Activated CD4-positive, CD25-positive, alpha-beta regulatory T cell (primary cell): ENCODE measurements at places on chromosomes 12 and 14.
A peak's percentile ranks its signal among the peaks of the same experiment; 100 is the strongest.

DNA sequence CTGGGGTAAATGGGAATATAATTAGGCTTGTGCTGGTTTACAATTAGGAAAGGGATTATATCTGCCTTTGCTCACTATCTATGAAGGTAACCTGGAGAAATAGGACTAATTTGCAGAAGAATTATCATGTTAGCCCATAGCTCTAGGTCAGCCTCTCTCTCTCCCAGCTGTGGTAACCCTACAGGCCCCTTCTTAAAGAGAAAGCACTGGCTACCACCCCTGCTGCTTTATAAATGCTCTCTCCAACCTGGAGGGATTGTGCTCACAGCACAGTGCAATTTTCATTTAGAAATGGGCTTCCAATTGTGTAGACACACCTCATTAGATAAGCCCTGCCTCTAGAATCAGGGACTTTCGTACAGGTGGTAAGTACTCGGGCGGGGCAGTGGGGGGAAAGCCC, 22.7 kb upstream of the MGST1 start:
- DNase-seq, result no peak

GRCh38 chr14:103372552-103373304, 12.5 kb upstream of the MARK3 start:
- no peak for DNase-seq

- no peak for DNase-seq
These were observed 18.1 kb downstream of the CLEC2B start for GRCh38 chr12:9851050-9851449.

DNA sequence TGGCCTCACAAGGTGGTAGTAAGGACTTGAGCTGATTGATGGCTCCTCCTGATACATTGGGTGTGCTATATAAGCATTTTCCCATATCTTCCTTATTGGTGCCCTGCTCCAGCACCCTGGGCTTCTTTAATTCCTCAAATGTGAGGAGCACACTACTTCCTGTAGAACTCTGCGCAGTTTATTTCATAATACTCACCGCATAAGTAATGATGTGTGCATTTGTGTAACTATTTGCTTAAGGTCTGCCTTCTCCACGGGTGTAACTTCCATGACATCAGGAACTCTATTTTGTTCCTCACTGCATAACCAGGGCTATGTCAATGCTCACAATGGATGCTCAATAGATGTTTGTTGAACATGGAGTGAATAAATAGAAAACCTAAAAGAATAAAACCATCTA, 392.2 kb downstream of the SEC23A start:
- no peak for DNase-seq

GRCh38 chr12:103495469-103496456, at the start of gene C12orf42:
Gene C12orf42, minus strand, starts transcription at chr12:103495968. Its CDS starts 17,542 bp downstream, at chr12:103478426.
- peak; percentile 53 for DNase-seq

- DNase-seq, result no peak
These were observed 181.0 kb upstream of the RGS6 start for GRCh38 chr14:71751264-71751663.

GRCh38 chr12:101777485-101777884, 38.2 kb upstream of the SYCP3 start:
- no peak for DNase-seq

DNA sequence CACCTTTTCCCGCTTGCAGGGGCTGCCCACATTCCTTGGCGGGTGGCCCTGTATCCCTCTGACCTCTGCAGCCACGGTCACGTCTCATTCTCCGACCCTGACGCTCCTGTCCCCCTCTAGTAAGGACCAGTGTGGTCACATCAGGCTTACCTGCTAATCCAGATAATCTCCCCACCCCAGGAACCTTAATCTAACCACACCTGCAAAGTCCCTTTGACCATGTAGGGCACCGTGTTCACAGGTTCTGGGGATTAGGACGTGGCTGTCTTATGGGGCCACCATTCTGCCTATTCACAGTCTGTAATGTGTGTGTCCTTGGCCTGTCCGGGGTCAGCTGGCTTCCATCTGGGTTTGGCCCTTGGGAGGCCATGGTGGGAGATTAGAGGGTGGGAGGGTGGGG, 368.9 kb downstream of the AACS start:
- DNase-seq, result no peak

DNA sequence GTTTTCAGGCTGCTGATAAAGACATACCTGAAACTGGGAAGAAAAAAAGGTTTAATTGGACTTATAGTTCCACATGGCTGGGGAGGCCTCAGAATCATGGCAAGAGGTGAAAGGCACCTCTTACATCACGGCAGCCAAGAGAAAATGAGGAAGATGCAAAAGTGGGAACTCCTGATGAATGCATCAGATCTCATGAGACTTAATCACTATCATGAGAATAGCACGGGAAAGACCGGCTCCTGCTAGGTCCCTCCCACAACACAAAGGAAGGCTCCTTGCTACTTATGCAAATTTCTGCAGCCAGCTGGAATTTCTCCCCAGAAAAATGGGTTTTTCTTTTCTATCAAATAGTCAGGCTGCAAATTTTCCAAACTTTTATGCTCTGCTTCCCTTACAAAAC, 174.1 kb upstream of the RMST start:
- no peak for DNase-seq

DNA sequence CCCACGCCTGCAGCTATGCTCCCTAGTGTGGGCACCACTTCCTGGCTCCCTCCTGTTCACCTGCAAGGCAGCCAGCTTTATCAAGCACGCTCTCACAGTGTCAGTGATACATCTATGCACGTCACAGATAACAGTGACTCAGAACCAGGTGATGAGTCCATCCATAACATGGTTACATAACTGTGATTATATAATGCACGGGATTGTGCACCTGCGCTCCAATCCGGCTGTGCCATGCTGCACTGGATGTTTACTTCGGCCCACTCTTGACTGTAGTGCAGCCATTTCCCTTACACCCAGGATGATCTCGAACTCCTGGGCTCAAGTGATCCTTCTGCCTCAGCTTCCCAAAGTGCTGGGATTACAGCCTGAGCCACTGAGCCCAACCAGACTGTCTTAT, 38.4 kb upstream of the CEP83 start:
- no peak for DNase-seq

GRCh38 chr12:69428351-69429073, 41.7 kb upstream of the FRS2 start:
- no peak for DNase-seq

GRCh38 chr14:96832351-96832750, 35.2 kb downstream of the VRK1 start:
- DNase-seq, result no peak

DNA sequence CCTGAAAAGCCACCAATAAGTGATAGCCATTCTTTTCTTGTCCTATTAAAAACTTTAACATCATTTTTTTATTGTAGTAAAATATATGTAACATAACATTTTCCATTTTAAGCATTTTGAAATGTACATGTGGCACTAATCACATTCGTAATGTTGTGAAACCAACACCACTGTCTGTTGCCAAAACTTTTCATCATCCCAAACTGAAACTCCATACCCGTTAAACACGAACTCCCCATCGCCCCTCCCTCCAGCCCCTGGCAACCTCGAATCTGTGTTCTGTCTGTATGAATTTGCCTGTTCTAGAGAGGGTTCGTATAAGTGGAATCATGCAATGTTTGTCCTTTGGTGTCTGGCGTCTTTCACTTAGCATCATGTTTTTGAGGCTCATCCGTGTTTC, 75.9 kb downstream of the CCDC92 start:
- DNase-seq, result no peak

GRCh38 chr14:99095369-99095768, 176.6 kb downstream of the BCL11B start:
- DNase-seq, result no peak

DNA sequence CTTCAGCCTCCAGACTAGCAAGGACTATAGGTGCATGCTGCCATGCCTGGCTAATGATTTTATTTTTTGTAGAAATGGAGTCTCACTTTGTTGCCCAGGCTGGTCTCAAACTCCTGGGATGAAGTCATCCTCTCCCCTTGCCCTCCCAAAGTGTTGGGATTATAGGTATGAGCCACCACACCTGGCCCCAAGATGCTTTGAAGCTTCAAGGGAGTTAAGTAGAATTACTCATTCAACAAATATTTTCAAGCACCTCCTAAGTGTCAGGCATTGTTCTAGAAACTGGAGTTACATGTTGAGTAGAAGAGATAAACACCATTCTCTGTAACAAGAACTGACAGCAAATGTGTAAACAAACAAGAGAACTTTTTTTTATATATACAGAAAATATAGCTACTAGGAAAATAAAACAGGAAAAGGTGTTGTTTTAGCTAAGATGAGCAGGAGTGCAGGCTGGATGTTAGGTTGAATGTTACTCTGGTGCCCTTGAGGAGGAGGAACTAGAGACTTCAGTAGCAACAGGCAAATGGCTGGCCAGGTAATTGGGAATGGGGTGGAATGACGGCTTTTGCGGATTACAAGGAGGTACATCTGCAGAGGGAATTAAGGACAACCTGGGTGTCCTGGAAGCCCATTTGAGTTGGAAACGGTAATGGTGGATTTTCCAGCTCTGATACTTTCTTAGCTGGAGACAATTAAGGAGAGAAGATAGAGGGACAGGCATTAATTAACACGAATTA, 32.0 kb upstream of the CFAP54 start:
- DNase-seq, result no peak

- DNase-seq, result no peak
These were observed 369.0 kb upstream of the TMTC1 start for GRCh38 chr12:30152705-30153104.

DNA sequence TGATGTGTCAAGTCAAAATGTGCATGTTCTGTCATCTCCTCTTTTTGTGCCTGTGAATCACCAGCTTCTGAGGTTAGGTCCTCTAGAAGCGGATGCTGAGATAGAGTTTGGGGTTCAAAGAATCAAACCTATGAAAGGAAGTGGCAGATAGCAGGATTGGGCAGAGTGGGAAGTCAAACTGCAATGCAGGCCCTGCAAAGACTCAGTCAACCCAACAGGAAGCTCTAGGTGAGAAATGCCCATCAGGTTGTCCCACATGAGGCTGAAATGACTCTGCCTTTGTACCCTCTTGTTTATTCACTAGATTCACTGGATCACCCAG, 4.5 kb upstream of the MIA2 start:
- no peak for DNase-seq

DNA sequence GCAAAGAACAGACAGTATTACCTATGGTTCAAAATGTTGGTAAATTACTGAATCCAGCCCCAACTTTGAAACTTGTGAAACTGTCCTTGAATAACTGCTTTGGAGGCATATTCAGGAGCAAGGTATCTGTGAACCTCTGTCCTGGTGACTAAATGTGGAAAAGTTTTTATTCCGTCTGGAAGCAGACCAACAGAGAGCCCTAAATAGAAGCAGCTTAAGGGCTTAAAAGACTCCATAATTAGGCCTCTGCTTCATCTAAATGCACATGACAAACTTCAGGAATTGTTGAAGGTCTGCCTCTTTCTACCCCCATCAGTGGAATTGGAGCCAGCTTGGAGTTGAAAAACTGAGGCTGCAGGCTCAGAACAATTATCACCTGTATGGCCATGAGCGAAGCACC, 276.5 kb downstream of the KCNH5 start:
- no peak for DNase-seq

DNA sequence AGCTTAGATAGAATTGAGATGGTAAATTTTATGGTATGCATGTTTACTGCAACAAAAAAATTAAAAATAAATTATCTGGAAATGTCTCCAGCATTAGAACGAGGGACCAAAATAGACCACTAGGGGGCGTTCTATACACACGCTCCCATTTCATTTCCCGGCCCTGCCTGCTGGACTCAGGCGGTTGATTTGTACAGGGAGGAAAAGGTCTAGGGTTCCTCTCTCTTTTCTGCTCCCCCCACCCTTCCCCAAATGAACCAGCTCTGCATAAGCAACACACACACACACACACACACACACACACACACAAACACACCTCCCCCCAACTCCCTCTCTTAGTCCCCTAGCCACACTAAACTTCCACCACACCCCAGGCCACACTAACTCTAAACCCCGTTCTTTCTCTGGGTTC, 7.8 kb upstream of the DTX1 start:
- DNase-seq, result peak; percentile 21

DNA sequence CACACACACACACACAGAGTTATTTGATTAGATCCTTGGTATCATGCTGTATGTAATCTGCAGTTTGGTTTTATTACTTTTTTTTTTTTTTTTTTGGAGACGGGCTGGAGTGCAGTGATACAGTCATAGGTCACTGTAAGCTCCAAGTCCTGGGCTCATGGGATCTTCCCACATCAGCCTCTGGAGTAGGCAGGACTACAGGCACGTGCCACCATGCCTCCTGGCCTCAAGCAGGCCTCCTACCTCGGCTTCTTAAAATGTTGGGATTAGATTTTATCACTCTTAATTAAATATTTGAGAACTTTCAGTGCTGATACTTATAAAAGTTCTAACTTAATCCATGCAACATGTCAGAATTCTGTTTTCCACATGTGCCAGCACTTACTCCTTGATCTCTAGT, 31.3 kb upstream of the PSEN1 start:
- no peak for DNase-seq

GRCh38 chr14:34750670-34751069, 36.3 kb upstream of the CFL2 start:
- no peak for DNase-seq

- DNase-seq, result no peak
These were observed 147.7 kb downstream of the CALM1 start for GRCh38 chr14:90544566-90544965.

GRCh38 chr12:84922693-84923092, 10.1 kb upstream of the SLC6A15 start:
- no peak for DNase-seq

GRCh38 chr12:124917135-124917840, 2.8 kb upstream of the UBC start:
- no peak for DNase-seq

GRCh38 chr14:76217179-76217578, 65.5 kb downstream of the GPATCH2L start:
- DNase-seq, result no peak

DNA sequence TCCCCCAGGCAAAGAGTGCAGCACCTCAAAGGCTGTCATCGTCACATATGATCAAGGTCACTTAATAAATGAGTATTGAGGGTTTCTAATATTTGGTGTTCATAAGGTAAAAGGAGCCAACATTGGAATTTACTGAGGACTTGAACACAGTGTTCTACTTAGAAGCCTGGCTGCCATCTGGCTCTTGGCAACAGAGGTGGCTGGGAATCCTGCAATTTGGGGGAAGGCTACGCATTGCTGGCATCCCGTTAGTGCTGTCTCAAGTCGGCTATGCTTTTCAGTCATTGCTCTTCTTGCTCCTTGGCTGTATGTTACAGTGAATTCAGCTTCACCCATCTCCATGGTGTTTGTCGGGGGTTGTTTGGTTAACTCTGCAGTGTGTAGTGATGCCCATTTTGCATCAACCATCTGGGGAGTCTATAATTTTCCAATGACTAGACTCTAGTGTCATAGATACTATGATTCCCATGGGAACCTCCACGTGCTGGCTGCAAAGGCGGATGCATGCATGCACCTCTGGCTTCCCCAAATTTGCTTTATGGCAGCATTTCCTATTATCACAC, 12.9 kb upstream of the SLC24A4 start:
- no peak for DNase-seq

DNA sequence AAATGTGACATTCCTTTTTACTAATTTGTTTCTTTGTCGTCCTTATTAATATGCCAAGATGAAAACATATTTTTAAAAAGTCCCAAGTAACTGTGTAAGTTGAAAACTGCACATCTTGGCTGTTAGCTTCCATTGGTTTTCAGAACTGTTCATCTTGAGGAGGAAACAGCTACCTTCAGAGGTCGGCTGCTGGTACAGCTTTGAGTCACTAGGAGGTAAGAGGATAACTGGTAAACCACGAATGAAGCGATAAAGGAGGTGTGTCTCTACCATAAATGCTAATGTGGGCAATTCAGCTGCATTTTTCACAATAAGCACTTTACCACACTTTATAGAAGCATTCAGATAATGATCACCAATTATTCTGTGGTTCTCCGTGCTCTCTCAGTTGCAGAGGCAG, 137.5 kb upstream of the KRAS start:
- no peak for DNase-seq
